Adrenal gland (tissue), 19 donors: ENCODE measurements at places on chromosomes 16 and 17.

GRCh38 chr17:42291129-42291528 is 2.8 kb downstream of the STAT5A start:
- peak; percentile 50 for DNase-seq

DNA sequence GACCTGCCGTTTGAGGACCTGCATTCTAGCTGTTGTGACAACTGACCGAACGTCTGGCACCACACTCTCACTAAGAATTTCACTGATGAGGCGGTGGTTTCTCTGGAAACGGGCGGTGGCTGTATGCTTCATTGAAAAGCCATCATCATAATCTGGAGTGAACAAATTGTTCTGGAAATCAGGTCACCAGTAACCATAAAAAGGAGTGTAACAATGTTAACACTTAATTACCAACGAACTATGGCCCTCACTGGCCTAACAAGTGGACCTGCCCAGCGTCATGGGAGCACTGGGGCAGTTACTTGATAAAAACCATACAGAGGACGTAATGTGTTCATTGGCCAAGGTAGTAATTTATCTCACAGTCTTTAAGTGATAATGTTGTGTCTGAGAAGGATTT is 15.4 kb downstream of the SMARCE1 start:
- no peak for DNase-seq

- DNase-seq = no peak
These were observed 1.5 kb downstream of the IST1 start for GRCh38 chr16:71896764-71897368.

DNA sequence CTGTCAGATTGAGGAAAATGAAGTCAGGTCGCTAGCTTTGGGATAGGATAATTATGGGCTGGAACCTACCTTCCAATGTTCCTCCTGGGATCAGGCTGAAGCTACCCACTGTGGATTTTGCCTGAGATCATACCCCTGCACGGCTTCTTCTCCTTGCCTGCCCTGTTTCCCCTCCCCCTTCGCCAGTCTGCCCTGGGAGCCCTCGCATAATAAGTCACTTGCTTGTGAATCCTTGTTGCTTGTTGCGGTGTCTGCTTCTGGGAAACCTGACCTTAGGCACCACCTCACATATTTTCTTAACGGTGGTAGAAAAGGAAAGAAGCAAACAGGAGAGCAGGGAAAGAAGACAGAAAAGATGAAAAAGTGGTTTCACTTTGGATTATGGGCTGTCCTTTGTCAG is 13.3 kb upstream of the PMP22 start:
- no peak for DNase-seq

DNA sequence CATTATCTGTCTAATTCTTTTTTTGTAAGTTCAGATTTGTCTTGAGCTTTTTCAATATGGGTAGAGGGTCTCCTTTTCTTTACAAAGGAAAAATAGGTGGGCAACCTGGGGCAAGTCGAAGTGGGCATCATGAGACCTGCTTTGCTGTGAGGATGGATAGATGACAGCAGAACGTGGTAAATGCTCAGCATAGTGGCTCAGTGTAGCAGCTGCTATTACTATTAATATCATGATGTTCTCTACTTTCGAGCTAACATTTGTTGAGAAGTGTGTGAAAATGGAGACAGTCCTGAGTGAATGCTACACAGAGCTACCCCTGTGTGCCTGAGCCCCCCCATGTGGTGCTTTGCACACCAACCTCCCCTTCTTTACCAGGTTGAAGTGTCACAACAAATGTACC is 39.0 kb upstream of the LGALS9 start:
- no peak for DNase-seq

DNA sequence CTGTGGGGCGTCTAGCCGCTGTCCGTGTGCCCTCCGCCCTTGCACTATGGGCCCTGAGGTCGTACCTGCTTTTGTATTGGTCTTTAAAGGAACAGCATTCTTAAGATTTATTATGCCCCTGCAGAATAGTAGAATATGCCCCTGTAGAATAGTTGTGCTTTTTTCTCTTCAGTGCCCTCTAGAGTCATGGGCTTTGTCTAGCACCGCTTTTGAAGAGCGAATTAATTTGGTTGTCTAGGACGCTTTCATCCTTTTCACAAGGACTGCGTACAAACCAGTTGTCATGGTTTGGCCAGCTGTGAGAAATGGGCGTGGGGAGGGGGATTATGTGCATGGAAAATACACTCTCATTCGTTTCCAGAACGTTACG is 621 bp downstream of the CEP95 start:
- DNase-seq = peak; percentile 73

DNA sequence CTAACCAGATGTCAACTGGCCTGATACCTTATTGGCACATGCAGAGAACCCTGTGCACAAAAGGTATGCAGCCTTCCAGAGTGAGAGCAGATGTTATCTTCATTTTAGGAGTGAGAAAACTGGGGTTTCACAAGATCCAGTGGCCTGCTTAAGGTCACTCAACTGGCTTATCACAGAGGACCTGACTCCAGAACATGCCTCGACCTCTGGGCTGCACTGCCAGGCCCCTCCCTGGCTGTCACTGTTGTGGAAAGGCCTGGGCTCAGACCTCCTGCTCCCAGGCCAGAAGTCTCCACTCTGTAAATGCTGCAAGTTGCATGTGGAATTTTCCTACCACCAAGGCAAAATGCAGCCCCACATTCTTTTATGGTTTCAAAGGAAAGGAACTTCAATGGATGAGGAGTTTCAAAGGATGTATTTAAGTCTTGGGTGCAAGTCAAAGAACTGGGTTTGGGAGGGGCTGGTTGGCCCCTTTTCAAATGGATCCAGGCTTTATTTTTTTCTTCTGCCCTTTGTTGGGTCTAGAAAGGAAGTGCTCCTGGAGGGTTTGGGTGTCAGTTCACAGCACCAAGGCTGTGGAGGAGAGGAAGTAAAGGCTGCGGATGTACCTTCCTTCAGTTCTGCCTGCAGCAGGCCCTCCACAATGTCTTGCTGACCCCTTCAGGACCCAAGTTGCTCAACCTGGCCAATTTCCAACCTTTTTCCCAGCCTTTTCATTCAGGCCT is 30.4 kb upstream of the SMPD3 start:
- no peak for DNase-seq

GRCh38 chr16:78333808-78334207 is 234.4 kb downstream of the WWOX start:
- DNase-seq = no peak

DNA sequence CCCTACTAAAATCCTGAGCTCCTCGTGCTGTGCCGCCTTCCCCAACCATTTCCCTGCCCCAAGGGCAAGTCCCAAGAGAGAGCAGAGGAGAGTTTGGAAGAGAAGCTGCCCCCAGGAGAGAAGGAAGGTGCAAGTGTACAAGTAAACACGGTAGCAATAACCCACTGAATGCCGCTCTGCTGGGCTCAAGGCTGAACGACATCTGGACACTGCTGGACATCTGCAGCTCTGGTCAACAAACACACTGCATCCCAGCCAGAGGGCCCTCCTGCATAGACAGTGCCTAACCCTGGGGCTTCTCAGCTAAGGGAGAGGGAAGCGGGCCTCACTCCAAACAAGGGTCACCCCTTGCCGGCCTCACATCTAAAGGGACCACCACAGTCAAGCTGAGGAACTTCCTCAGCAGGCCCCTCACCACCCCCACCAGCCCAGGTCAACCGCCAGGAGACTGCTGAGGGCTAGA is 12.7 kb downstream of the JUP start:
- no peak for DNase-seq

DNA sequence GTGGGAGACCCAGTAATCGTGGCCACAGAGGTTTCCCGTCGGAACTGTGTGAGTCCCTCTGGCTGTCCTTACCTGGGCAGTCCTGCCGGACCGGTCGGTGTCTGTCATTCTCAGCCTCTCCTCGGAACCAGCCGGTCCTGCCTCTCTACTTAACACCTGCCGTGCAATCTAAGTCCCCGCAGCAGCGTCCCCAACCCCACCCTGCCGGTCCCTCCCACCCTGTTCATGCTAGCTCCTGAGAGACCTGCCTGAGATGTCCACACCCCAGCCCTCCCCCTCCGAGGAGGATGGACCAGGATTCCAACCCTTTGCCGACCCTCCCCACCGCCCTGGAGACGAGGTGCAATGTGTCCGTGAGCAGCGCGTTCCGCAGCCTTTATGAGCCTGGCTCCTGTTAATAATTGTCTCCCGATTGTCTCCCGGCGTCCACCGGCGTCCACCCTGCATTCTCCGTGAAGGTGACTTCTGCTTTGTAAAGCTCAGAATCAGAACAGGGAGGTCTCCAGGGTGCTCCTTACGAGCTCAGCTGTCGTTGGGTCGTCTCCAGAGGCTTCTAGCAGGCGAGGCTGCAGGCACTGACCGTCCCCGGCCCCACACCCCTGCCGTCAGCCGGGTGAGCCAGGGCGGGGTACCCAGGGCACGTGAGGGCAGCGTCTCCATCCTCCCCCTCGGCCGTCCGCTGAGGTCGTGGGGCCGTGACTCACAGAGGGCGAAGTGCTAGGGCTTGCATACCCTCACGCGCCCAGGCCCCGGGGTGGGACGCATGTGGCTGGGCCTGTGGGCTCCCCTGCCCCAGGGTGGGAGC is 10.1 kb downstream of the METRNL start:
- no peak for DNase-seq

GRCh38 chr16:72938795-72939164 is 109.1 kb downstream of the ZFHX3 start:
- peak; percentile 97 for DNase-seq

GRCh38 chr17:2594722-2595599 is 1.5 kb downstream of the PAFAH1B1 start:
- DNase-seq = no peak

GRCh38 chr16:86349338-86349900 is 160.9 kb upstream of the FOXF1 start:
- DNase-seq = no peak

GRCh38 chr17:73957564-73957963 is 245.9 kb upstream of the RPL38 start:
- DNase-seq = no peak

DNA sequence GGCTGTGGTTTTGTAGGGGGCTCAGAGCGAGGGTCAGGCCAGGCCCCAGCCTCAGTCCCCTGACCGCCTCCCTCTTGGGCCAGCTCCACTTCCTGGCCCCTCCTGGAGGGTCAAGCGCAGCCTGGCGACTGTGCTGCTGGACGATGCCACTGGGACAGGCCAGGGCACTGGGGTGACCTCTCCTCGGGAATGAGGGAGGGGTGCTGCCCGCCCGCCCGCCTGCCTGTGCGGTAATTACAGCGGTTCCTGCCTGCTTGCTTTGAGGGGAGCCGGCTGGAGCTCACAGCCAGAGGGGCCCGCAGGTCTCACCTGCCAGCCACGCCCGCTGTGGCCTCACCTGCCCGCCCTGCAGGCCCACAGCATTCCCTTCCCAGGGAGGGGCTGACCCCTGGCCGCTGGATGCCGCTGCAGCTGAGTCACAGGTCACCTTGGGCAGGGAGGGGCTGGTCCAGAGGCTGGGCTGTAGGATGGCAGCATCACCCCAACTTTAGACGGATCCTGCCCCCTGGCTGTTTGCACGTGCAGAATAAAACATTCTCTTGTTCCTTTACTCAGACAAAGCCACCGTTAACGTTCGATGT is 76.7 kb upstream of the CBX4 start:
- no peak for DNase-seq
